ENCODE measurements at places on chromosomes 16 and 17.
A peak's percentile ranks its signal among the peaks of the same experiment; 100 is the strongest.

GRCh38 chr17:7329997-7330637 lies 982 bp upstream of the NEURL4 start:
- DNase-seq, result peak; percentile 67

- DNase-seq, result no peak
Measured at GRCh38 chr17:62172492-62173291, 107.6 kb upstream of the MED13 start.

DNA sequence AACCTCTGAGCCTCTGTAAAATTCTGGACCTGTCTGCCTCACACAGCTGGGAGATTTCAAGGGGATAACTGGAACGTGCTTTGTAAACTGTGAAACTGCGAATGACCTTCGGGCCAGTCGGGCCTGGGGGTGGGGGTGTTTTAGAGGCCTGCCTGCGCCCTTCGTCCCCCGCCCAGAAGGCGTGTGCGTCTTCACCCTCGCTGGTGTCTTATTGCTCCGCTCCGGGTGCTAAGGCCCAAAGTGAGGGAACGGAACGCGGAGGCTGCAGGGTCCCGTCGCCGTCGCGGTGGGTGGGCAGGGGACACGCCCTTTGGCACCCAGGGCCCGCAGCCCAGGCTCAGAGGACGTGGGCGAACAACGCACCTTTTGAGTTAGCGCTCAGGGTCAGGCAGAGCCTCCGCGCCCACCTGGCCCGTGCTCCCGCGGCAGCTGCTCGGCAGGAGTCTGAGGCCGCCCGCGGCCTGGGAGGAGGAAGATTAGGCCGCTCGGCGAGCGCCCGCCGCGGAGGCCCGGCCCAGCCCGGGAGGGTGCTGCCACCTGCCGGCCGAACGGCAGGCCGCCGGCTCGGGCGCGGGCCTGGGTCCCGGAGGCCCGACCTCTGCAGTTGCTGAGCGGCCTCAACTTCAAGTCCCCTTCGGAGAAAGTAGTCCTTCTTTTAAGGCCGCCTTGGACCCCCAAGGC lies 29.7 kb downstream of the DCAKD start:
- DNase-seq, result peak; percentile 51

- DNase-seq, result no peak
Measured at GRCh38 chr16:80704751-80705505, 99.5 kb downstream of the CDYL2 start.

GRCh38 chr16:73016488-73016830 lies 31.5 kb downstream of the ZFHX3 start:
- no peak for DNase-seq

GRCh38 chr17:48734333-48735061 lies 5.9 kb upstream of the HOXB13 start:
- DNase-seq, result no peak

DNA sequence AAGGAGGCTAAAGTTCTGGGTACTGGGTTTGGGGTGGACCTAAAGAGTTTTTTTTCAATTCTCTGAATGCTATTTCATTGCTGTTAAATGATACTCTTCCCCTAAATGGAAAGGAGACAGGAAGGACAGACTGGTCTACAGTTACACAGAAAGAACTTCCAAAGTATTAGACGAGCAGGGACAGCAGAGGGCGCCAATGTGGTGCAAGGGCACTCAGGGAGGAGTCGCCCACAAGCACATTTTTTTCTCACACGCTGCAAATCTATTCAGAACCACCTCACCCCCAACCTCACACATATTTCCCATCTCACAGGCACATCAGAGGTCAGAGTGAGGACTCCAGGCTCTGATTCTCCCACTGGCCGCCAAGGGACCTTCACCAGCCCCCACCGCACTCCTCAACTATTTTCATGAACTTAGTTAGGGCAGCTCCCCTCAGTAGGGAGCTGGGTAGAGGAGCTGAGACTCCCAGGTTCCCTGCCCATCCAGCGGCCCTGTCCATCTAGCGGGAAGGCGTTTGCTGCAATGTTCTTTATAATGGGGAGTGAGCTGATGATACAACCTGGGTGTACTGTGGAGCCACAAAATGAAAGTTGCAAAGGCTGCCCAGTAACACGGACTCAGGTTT lies 6.8 kb upstream of the CA4 start:
- DNase-seq, result peak; percentile 60

DNA sequence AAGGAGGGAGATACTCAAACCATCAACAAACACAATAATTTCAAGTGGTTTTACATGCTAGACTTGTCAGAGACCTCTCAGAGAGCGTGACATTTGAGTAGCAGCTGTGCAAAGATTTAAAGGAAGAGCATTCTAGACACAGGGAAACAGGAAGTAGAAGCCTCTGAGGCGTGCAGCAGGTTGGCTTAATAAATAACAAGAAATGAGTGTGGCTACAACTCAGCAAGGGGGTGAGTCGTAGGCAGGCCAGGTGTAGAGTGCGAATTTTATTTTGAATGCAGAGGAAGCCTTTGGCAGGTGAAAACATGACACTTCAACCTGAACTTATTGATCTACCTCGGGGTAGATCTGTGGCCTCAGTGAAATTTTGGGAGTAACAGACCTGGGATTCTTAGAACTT lies 73.2 kb upstream of the MRTFB start:
- no peak for DNase-seq

GRCh38 chr16:1293921-1294656 lies 15.3 kb upstream of the UBE2I start:
- DNase-seq, result no peak

DNA sequence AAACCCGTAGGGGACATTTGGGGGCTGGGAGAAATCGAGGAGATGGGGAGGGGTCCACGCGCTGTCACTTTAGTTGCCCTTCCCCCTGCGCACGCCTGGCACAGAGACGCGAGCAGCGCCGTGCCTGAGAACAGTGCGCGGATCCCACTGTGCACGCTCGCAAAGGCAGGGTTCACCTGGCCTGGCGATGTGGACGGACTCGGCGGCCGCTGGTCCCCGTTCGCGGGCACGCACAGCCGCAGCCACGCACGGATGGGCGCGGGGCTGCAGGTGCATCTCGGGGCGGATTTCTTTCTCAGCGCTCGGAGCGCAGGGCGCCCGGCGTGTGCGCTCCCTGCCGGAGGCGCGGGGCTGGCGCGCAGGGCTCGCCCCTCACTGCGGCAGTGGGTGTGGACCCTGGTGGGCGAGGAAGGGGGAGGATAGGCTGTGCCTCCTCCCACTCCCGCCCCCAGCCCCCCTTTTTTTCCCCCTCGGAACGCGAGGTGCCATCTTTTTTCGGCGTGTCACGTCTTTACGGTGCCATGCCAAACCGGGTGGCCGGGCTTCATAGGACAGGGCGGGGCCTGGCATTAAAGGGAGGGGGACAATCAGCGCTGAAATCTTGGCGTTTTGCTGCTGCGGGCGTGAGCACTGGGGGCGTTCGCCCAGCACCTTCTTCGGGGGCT lies 1.1 kb downstream of the MAPT start:
- DNase-seq, result no peak

GRCh38 chr17:76517638-76518038 lies 16.4 kb upstream of the RHBDF2 start:
- DNase-seq, result no peak

- DNase-seq, result no peak
Measured at GRCh38 chr17:1431631-1432104, 24.4 kb downstream of the CRK start.

DNA sequence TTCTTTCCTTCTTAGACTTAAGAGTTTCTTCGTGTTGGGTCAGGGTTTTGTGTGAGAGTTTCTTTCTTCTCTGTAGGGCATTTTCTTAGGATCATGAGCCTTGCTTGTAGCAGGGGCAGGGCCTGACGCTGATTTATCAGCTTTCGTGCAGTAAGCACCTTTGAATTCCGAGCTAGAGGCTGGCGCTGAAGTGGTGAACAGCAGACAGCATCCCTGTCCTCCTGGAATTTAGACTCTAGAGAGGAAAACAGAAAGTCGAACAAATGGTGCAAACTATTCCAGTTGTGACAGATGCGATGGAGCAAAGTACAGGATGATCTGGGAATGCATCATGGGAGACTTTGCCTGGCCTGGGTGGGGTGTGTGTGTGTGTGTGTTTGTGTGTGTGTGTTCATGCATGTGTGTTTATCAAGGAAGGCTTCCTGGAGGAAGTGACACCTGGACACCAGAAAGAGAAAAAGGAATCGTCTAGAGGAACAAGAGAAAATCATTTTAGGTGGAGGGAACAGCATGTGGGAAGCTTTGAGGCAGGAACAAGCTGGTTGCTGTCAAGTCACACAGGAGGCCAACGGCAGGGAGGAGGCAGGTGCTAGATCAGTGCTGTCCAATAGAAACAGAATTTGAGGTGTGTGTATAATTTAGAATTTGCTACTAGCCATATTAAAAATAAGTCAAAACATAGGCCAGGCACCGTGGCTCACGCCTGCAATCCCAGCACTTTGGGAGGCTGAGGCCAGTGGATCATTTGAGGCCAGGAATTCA lies 60.2 kb downstream of the WWP2 start:
- no peak for DNase-seq

DNA sequence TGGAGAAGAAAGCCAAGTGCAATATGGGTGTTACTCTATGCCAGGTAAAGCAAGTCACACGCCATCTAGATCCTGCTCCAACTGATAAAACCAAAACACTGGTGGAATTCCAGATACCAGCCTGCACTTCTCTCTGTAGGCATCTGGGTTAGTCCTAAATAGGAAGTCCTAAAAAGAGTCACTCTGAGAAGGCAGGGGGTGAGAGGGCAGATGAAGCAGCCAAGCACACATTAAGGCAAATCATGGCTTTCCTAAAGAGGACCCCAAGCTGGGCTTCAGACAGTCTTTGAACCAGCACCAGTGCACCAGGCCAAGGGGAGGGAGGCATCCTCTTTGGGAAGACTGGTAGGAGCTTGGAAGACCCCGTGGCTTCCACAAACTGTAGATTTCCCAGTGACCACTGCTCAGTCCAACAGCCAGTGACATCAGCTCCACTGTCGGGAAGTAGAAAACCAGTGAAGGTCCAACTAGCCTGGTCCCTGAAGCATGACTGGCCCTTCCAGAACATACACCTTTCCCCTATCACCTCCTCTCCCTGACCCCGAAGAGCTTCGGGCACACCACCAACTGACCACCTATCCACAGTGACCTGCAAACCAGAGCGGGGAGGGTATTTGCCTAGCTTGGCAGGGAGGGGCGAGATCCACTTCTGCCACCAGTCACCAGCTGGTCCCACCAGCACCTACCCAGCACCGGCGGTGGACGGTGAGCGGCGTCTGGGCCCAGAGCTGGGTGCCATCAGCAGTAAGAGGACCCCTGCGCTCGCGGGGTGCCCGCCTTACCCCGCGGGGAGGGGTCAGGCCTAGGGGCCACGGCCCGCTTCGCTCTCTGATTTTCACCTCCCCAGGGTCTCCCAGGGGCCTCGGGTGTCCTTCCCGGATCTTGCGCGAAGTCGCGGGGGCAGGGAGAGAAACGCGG lies 1.0 kb downstream of the LITAF start:
- DNase-seq, result no peak

- no peak for DNase-seq
Measured at GRCh38 chr17:77616254-77616731, 342.2 kb upstream of the TNRC6C start.

- no peak for DNase-seq
Measured at GRCh38 chr16:82368041-82368440, 198.0 kb upstream of the MPHOSPH6 start.

- DNase-seq, result no peak
Measured at GRCh38 chr16:75247249-75247648, 4.2 kb downstream of the BCAR1 start.

- no peak for DNase-seq
Measured at GRCh38 chr16:56765949-56766348, 36.0 kb downstream of the NUP93 start.

Data from activated CD4-positive, CD25-positive, alpha-beta regulatory T cell (primary cell).